ENCODE measurements at places on chromosomes 1 and 21.

DNA sequence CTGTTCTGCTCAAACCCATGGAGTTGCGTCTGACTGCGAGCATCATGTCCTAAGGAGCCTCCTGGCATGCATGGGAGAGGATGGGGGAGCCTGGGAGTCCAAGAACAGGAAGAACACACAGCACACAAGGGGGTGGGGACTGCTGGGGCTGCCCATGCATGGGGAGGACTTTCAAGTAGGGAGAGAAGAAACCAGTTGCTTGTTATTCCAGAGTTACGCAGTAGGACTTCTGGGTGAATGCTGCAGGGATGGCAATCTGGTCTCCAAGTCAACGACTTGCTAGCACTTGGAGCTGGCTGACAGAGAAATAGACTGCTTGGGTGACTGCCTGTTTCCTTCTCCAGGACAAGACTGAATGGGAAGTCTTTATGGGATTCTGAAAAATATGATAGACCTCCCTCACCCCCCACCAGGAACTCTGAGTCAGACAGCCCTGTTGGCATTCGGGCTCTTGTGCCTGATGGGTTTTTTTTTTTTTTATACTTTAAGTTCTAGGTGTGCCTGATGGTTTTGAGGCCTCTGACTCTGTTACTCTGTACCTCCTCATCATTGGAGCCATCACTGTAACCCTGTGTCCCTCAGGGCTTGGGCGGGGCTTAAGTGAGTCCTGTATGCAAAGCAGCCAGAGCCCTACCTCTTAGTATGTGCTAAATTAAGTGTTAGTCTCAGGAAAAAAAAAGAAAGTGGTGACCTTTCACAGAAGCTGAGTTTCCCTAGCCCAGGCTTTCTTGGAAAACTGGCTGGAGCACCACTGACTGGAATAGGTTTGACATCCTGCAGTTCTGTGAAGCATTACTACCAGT is 30.3 kb downstream of the MAP3K21 start:
- no peak for DNase-seq

GRCh38 chr1:212838145-212838544 is 9.3 kb downstream of the SPATA45 start:
- no peak for DNase-seq

- peak; percentile 25 for DNase-seq
These were observed 51.2 kb downstream of the TENT5C start for GRCh38 chr1:117657031-117657430.

DNA sequence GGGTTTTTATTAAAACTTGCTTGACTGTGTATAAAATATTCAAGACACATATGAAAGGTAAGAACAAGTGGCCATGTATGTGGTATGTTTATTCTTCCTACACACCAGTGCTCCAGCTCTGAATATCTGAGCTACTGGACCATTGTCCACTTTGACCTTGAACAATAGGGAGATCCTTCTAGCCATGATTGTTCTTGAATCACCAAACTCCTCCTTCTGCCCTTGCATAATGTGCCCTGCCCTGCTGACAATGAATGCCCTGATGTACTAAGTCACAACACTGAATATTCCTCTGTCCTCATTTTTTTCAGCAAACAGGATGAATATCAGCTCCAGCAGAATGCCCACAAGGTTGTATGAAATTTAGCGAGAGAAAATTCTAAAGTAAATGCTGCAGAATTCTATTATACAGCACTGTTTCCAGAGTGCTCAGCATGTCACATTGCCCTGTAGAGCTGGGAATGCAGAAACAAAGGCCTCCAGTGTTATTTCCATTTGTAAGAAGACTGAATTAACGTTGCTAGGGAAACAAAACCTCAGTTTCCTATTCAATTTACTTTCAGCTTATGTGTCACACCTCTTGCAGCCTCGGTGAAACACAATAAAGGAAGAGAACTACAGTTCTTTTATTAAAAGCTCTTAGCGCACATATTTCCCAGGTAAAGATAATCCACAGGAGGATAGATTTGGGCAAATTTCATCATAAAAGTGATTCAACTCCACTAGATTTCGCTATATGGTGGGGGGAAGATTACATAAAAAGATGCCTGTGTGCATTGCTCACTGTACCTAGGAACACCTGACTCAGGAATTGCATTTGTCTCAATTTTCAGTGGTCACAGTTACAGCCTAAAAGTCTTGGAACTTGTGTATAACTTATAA is 187.4 kb upstream of the ATP1B1 start:
- no peak for DNase-seq

DNA sequence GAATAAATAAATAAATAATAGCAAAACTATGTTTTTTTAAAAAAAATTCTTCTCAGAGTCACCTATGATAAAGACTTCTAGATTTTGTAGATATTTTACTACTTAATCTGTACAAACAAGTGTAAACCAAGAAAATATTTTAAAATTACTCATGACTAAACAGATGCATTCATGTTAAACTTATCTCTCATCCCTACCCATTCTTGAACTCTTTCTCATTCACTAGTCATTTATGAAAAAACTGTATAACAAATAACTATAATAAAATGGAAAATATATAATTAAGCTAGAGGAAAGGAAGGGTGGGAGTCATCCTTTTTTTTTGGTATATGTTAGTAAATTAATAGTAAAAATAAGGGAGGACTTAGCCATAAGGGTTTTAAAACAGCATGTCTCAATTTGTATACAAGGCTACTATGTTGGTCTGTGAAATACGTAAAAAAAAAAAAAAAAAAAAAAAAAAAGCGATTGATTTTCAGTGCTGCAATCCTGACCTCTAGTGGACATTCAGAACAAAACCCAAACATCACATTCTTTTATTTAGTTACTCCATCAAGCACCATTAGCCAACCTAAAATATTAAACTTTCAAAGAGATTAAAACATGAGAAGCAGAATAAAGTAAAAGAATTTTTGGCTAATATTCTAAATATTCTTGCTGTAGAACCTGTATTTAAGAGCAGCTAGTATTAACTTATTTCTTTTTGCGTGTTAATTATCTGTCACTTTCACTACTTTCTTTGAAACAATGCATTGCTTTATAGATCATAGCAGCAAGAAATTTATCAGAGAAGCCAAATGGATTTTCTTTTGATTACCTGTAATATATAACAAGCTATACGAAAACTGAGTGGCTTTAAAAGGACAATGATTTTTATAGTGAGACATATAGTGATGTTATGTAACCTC is 255.8 kb upstream of the CACYBP start:
- DNase-seq: peak; percentile 18

- DNase-seq: no peak
These were observed 347.1 kb downstream of the AJAP1 start for GRCh38 chr1:5001466-5001865.

GRCh38 chr1:16980473-16981268 is at the start of gene MFAP2:
MFAP2 (minus strand) TSS chr1:16980620; CDS start chr1:16978273, 2,347 bp downstream.
- DNase-seq: no peak

- DNase-seq: no peak
These were observed 125.8 kb downstream of the KAZN start for GRCh38 chr1:14724246-14724645.

All from NCI-H446 (cell line).